AG09319 (cell line): ENCODE measurements at places on chromosomes 5 and 9.

DNA sequence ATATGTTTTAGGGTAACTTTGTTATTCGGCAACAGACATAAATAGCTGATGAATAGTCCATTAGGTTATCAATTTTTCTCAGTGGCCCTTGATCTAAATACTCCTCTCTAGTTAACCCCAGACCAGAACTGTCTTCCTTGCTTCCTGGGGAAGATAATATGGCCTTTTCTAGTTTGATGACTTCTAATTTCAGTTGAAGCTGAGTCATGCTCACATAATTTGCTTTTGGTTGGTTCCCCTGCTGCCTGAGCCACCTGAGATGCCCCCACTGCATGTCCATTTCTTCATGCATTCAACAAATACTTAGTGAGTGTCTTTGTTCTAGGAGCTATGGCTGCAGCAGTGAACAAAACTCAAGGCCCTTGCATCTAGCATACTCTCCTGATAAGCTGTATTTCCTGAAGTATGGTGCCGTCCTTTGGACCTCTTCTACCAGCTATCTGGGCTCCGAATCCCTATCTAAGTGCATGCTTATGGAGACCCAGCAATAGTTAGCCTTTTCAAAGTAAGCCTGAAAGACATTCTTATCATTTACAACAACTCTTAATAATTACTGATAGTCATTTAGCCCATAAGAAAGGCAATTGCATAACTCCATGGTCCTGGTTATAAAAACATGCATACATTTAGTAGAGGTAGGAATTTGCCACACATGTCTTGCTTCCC, 84.5 kb upstream of the SLC12A2 start:
- no peak for DNase-seq

DNA sequence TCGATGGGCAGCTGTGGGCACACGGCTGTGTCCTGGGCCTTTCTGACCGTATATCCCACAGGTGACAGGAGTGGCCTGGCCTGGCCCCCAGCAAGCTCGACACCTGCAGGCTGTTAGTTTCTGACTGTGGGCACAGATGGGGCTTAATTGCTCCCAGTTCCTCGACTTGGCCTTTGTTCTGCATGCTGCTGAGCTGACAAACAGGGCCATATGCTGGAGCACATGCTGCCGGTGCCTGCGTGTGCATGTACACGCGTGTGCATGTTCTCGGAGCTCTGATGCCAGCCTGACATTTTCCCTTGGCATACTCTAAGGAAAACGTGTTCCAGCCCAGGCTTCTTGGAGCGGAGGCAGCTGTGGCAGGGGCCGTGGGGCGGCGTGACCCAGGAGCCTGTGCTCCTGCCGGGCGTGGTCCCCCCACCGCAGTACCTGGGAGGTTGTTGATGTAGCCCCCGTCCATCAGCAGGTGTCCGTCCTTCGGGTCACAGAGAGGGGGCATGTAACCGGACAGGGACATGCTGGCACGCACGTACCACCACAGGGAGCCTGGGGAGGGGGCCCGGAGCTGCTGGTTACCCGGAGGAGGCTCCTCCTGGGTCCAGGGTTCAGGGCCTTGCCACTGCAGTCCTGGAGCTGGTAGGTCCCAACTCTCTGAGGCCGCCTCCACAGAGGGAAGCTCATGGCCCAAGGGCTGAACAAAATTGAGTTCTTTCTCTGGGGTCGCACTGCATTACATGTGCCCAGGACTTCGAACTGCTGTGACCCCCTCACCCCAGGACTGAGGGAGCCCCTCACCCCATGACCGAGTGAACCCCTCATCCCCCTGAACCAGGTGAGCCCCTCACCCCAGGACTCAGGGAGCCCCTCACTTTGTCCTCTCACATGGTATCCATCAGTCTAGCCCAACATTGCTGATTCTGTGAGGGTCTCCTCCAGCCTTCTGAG, 4.1 kb upstream of the NSMF start:
- no peak for DNase-seq

GRCh38 chr5:129097498-129098296, 3.1 kb downstream of the ISOC1 start:
- DNase-seq, result no peak

GRCh38 chr9:136799854-136800657, 3.9 kb downstream of the CCDC183 start:
- no peak for DNase-seq

DNA sequence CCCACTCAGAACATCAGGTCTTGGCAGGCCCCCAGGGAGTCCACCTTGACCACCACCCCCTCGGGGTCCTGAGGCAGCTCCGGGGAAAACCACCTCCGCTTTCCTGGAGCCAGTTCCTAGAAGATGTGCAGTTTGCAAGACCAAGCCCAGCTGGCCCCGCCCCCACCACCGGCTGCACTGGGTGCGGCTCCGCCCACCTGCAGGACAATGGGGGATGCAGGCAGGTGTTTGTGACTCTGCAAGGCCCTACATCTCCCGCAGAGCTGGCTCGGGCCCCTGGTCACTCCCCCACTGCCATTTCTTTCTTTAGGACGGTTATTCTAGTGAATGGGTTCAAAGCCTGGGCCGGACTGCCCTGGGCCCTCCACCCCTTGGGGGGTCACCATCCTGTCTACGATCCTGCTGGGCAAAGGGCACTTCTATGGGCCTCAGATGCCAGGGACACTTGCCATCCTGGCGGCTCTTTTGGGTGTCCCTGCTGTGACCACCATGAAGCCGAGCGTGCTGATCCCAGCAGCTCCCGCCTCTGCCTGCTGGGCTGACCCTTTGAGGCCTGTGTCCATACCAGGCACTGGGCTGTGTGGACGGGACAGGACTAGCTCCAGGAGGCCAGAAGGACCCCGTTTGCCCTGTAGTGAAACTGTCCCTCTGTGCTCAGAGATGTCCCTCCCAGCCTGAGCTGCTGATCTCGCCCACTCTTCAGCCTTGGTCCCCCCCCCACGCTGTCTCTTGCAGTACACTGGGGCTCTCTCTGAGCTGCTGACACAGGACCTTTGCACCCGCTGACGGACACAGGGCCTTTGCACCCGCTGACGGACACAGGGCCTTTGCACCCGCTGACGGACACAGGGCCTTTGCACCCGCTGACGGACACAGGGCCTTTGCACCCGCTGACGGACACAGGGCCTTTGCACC, 5.9 kb upstream of the NACC2 start:
- DNase-seq, result no peak

DNA sequence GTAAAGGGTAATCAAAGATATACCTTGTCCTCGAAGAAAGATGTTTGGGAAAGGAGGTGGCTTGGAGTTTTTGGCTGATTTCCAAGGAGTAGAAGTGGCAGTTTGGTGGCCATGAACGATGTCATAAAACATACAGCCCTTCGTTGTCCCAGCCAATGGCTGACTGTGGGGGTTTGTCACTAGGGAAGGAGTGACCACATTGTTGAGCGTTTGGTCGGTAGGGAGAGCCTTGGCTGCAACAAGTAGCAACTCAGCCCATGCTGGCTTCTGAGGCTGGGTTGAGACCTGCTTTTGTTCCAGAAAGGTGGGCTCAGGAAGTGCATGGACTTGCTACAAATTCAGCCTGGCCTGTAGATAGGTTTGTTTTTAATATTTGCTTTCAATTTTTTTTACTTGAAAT, 128.3 kb downstream of the BOD1 start:
- no peak for DNase-seq

DNA sequence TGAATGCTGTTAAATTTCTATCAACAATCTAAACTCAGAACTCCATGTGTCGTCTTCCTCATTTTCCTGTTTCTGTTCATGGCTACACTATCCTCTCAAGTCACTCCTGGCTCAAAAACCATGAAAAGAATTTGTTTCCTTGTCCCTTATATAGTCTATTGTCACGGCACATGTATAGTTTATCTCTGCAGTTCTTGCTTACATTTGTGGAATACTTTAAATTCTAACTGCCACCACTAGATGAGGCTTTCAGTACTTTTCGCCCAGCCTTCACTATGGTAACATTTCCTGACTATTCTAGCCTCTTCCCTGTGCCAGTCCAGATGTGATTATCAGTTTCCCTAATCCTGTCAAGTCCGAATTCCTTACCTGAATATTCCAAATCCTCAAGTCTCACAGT, 34.6 kb downstream of the PKD2L2 start:
- DNase-seq, result no peak

GRCh38 chr9:113774963-113775362, 101.1 kb upstream of the ZNF618 start:
- DNase-seq, result no peak

DNA sequence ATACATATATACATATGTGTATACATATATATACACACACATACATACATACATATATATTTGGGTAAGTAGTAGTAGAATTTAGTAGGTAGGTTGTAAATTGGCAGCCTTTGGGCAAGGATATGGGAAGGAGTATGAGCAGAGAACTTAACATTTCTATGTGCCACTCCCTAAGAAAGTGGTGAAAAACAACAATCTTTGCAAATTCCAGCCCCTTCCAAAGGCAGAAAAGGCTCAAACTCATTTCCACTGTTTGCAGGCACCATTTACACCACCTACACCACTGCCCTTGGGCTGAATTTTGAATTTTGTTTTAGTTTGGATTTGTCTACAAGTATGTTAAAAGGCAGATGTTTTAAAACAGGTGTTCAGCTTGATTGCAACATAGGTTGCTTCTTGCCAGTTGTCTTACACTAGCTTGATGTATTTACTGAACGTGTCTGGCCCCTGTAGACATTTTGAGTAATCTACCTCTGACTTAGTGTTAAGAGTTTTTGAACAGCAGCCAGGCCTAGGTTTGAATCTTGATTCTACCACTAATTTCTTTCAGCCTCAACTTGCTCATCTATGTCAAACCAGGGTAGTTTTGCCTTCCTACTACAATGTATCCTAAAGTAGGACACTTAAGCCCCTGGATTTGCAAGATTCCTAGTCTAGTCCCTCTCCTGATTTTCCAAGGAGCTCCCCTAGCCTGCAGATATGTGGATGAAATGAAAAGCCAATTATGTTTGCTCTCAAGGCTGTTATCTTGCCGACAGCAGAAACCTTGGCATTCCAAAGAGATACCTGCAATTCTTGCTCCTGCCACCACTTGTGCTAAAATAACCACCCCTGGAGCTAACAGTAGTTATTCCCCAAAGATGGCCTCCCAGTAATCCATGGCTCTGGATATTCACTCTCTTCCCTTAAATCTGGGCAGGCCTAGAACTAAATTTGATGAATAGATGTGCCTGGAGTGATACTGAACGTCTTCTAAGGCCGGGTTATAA, 156.2 kb upstream of the SLC44A1 start:
- no peak for DNase-seq

- no peak for DNase-seq
Observed at GRCh38 chr9:128593039-128593438, 40.7 kb downstream of the SPTAN1 start.

DNA sequence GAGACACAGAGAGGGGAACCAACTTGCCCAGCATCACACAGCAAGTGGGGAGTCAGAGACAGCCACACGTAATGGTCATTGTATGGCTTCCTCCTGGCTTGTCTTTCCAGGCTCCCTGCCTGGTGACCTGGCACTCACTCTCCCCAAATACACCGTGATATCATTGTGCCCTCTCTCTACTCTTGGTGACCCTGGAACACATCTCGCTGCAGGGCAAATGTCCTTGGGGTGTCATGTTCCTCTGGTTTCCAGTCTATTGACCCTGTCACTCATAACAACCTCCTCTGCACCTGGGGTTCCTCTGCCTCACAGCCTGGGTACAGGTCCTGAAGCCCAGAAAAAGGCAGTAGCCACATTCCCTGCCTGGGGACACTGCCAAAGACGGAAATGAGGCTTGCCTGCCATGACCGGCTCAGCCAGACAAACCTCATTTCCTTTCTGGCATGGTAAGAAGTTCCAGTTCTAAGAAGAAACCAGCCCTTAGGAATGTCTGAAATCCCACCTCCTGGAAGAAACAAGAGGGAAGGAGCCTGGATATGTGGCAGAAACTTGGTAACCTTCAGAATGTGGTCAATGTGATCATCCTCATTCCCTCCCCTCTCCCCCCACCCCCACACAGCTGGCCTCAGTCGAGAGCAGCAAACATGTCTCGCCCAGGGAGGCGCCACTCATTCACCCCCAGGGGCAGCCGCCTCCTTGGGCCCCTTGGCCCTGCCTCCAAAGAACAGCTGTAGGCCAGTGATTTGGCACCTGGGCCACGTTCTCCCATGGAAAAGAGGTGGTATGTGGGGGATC, 30.6 kb upstream of the SMU1 start:
- peak; percentile 66 for DNase-seq

DNA sequence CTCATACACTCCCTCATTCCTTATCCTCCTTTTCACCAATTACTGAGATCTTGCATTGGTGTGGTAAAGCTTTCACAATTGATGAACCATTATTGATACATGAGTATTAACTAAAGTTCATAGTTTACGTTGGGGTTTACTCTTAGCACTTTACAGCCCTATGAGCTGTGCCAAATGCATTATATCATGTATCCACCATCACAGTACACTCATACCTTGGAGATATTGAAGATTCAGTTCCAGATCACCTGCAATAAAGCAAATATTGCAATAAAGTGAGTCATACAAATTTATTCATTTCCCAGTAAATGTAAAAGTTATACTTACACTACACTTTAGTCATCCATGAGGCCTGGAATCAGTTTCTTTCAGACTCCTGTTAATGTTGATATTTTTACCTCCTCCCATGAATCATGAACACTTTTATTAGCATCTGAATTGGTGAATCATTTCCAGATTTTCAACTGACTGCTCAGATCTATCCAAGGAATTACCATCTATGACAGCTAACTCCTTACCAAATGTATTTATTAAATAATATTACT, 546.6 kb upstream of the PTPRD start:
- DNase-seq, result no peak

DNA sequence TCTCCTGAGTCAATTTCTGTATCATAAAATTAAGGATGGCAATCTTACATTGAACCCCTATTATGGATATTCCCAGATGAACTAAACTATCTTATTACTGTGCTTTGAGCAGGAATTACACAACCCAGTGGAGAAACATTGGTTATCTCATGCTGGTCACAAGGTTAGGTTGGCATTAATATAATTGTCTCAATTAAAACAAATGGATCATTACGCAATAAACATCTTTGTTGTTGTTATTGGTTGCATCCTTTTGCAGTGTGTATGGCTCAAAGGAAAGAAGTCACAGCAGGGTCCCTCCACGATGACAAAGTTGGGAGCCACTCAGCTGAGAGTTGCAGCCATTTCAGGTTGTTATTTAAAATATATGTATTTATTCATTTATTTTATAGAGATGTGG, 297.0 kb upstream of the KLF4 start:
- DNase-seq, result no peak

DNA sequence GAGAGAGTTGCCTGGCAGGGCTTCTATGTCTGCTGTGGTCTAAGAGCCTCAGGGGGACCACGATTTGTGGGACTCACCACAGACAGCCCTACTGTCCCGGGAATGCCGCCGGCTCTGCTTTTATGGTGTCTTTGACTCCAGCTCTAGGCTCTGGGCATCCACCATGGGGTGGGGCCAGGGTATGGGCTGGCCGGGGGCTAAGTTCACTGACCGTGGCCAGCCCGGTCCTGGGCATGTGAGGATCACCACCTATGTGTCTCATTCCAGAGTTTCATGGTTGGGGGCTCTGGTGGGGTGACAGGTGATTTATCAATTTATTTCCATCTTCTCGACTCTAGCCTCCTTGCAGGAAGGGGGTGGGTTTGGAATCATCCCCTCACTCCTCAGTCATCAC, 139.4 kb downstream of the GADD45G start:
- no peak for DNase-seq
